ENCODE measurements at places on chromosomes 1 and 21. TPM values are rescaled to one million over a fixed set of nuclear protein-coding genes. Genes with fewer than 3 reads are reported as not detected.

DNA sequence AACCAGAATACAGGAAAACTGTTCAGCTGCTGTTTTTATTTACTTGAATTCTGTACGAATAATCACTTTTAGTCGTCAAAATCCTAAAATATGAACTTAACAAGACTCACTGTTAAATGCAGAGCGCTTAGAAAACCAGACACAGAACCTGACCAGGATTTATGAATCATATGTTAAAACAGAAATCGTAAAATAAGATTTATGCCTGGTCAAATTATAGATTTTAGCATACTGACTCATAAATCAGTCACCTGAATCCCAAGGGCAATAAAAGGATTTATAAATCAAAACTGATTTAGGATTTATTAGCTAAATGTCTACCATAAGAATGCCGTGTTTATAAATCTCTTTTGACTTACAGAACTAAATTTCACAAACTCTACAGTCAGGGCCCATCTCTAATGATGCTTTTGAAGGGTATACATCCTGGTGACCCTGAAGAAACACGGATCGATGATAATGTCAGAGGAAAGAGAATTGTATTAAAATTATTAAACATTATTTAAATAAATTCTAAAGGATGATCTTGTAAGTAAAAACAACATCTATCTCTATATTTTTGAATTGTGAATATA lies 28.8 kb downstream of the CYYR1 start:
- no peak for ATAC-seq

- no peak for ATAC-seq
Observed at GRCh38 chr21:40569357-40569756, 277.6 kb downstream of the DSCAM start.

DNA sequence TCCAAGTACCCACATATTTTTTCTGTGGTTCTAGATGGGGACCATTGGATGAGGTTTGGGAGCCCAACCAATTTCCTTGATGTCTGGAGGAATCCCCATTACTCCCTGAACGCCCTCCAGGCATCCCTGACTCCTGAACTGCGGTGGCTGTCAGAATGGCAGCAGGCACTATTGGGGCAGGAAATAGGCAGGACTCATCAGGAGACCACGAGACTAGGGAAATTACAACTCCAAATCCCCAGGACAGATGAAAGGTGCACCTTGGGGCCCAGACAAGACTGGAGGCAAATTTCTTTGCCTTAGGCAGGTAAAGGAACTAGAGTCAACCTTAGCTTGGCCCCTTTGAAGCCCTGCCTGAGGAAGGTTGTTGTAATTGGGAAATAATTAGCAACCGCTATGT lies 1.1 kb downstream of the CGN start:
- ATAC-seq: no peak

DNA sequence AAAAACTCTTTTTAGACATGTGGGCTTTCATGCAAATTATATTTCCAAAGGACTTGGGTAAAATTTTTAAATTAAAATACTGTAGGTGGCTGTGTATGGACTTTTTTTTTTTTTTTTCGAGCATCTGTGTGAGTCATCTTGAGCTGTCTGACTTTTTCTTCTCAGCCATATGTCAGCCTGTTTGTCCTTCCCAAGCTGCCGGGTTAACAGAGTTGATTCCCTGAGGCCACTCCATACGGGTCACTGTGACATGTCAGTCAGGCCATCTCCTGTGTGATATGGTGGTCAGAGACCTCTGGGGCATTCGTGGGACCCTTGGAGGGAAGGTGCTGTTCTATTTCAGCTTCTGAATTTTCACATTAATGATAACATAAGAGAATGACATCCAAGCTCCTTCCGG lies 148.3 kb downstream of the KCNJ6 start:
- no peak for ATAC-seq

- ATAC-seq: no peak
Observed at GRCh38 chr21:46416551-46416950, 42.1 kb upstream of the DIP2A start.

DNA sequence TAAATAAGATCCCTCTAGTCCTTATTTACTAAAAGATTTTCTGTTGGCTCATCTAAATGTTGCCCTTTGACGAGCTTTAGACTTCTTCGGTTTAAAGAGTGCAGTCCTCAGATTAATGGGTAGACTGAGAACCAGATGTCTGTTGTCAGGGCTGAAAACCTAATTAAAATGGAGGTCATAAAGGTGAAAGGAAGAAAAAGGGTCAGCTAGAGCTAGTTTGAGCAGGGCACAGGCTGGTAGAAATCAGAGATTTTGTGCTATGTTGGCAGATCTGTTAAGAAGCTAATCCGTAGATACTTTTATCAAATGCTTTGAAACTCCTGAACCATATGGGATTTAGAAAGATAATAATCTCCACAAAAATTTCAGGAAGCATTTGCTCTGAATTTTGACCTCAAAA lies 959.0 kb downstream of the PLA2G4A start:
- no peak for ATAC-seq

- no peak for ATAC-seq
Observed at GRCh38 chr1:21268281-21269239, 21.7 kb downstream of the ECE1 start.

GRCh38 chr1:78726686-78727085 lies 77.1 kb downstream of the IFI44 start:
- no peak for ATAC-seq

DNA sequence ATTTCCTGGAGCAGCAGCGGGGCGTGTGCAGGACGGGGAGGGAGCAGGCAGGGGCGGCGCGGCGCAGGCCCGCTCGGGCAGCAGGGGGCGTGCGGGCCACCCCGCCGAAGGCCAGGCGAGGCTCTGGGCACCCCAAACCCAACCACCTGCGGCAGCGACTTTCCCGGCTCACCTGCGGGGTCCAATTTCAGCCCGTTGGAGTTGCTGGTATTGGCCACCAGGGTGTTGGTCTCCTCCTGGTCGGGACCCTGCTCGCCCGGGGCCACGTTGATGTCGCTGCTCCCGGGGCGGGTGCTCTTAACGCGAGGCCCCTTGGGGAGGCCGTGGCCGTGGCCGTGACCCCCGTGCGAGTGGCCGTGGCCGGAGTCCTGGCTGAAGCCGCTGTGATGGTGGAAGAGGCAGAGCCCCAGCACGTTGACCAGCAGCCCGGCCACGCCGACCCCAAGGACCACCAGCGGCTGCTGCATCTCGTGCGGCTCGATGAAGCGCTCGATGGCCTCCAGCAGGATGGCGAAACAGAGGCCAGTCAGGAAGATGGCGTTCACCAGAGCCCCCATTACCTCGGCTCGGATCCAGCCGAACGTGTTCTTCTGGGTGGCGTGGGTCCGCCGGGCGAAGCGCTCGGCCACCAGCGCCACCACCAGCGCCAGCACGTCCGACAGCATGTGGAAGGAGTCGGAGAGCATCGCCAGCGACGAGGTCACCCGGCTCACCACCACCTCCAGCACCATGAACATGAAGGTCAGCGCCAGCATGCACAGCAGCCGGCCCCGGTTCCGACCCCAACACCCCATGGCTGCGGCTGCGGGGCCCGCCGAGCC lies 932 bp downstream of the SLC30A1 start:
- peak; percentile 49 for ATAC-seq

GRCh38 chr1:111903871-111904449 lies 85.5 kb downstream of the KCND3 start:
- ATAC-seq: peak; percentile 10

DNA sequence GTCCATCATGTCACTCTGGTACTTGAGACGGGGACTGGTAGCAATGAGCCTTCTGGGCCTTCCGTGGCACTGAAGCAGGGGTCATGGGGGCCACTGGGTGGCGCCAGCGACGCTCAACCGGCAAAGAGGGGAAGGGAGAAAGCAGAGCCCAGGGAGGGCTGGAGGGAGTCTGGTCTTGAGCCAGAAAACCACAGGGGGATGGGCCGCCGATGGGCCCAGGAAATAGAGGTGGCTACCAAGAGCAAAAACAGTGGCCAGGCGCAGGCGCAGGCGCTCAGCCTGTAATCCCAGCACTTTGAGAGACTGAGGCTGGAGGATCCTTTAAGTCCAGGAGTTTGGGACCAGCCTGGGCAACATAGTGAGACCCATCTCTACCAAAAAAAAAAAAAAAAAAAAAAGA lies 21.8 kb downstream of the EXOC8 start:
- no peak for ATAC-seq

DNA sequence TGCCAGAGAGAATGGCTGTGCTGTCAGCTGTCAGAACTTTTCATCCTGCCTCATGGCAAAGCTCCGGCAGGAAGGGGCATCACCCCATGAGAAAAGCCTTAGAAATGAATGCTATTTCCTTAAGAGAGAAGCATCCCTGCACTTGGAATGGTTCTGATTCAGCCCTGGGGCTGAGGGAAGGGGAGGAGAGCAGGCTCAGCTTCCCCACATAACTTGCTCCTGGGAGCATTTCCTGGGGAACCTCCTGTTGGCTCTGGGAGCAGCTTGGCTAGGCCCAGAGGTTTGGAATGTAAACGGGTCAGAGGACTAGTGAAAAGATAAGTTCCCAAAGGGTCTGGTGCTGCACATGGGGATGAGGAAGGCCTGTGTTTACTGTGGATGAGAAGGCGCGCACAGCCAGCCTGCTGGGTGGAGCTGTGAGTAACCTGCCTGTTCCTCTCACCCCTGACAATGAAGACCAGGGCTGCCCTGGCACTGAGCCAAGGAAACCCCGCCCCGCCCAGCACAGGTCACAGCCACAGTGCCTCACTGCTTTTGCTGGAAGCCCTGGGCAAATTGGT lies 5.0 kb downstream of the PRELP start:
- peak; percentile 75 for ATAC-seq

- ATAC-seq: no peak
Observed at GRCh38 chr1:58607391-58607790, 30.3 kb upstream of the TACSTD2 start.

GRCh38 chr1:9362488-9362887 lies 69.8 kb downstream of the SPSB1 start:
- no peak for ATAC-seq

DNA sequence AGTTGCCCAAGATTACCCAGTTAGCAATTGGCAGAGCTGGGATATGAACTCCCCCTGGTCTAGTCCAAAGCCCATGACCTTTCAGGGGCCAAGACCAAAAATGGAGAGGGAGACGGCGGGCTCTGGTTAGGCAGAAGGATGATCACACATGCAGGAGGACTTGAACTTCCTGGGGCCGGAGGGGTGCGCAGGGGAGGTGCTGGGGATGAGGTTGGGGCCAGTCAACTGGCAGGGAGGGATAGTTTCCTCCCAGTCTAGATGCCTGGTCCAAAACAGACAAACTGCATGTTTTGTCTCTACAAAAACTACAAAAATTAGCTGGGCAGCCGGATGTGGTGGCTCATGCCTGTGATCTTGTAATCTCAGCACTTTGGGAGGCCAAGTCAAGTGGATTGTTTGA lies 78.1 kb downstream of the NKAIN1 start:
- ATAC-seq: no peak

The LAPTM5 gene
- 75.4 TPM for total RNA-seq

The RHBDL2 gene
- not detected for total RNA-seq

The GCSAML gene
- 0.58 TPM for total RNA-seq

The GPR153 gene
- 2.6 TPM for total RNA-seq

The PLEKHG5 gene
- total RNA-seq: 14.0 TPM

The TACSTD2 gene
- total RNA-seq: 39.5 TPM

The RAB7B gene
- 2.2 TPM for total RNA-seq
